HT-29 (cell line): ENCODE measurements at places on chromosomes 12 and 14. TPM values are rescaled to one million over a fixed set of nuclear protein-coding genes. Genes with fewer than 3 reads are reported as not detected.

GRCh38 chr14:69666690-69667211 lies 55.4 kb downstream of the SUSD6 start:
- no peak for DNase-seq

GRCh38 chr12:25694072-25694471 lies 141.0 kb upstream of the LMNTD1 start:
- no peak for DNase-seq

- DNase-seq, result no peak
These were observed 27.0 kb downstream of the LRTM2 start for GRCh38 chr12:1847411-1847810.

- peak; percentile 72 for DNase-seq
These were observed 60.5 kb upstream of the USP44 start for GRCh38 chr12:95611676-95612309.

GRCh38 chr12:88419794-88420193 lies 160.5 kb downstream of the KITLG start:
- DNase-seq, result no peak

DNA sequence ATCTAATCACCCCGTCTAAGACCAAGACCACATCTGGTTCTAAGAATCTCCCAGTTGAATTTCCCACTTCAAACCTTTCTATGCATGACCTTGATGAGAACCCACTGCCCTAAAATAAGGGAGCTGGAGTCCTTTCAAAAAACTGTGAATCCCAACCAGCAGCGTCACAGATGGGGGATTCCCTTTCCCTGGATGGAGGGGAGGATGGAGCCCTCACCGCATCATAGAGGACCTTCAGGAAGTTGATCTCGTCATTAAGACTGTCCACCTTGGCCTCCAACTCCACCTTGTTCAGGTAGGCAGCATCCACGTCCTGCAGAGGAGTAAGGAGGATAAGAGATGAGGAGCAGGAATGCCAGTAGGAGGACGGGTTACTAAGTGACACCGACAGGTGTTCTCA lies 4.8 kb downstream of the KRT4 start:
- no peak for DNase-seq

- DNase-seq, result no peak
These were observed 20.5 kb downstream of the FOXN4 start for GRCh38 chr12:109288571-109288970.

Gene KRT72
- not detected in 2 replicates for total RNA-seq

DNA sequence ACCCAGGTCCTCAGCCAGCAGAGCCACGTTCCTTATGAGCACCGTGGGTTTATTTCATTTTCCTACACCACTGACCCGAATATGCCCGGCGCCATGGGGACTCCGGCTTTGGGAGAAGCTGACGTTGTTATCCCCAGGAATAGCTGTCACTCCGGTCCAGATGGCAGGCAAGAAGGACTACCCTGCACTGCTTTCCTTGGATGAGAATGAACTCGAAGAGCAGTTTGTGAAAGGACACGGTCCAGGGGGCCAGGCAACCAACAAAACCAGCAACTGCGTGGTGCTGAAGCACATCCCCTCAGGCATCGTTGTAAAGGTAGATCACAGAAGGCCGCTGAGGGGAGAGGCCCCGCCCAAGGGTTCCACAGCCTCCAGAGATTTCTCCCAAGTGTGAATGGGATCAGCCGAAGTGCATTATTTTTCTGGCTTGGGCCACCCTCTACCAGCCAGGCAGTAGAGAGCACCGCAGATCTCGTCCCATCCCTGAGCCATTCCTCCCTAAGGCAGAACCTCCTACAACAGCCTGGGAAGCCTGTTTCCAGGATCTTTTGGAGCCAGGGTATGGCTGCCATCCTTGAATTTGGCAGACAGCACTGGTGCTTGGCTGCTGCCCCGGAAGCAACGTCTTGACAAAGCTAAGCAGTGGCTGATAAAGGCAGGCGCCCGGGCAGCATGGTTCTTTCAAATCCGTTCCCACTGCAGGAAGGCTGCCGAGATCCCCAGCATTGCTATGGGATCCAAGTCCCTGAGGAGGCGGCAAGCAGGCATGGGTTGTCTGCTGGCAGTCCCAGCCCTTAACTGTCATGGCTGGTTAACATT lies 17.8 kb downstream of the CDK2AP1 start:
- no peak for DNase-seq

- no peak for DNase-seq
These were observed 34.9 kb upstream of the EML1 start for GRCh38 chr14:99758121-99758821.

Gene GALNT8
- 0.74 and 1.1 TPM in 2 replicates for total RNA-seq

GRCh38 chr12:115002434-115002833 lies 318.5 kb upstream of the TBX3 start:
- no peak for DNase-seq

GRCh38 chr12:119748497-119748896 lies 80.6 kb downstream of the PRKAB1 start:
- no peak for DNase-seq

DNA sequence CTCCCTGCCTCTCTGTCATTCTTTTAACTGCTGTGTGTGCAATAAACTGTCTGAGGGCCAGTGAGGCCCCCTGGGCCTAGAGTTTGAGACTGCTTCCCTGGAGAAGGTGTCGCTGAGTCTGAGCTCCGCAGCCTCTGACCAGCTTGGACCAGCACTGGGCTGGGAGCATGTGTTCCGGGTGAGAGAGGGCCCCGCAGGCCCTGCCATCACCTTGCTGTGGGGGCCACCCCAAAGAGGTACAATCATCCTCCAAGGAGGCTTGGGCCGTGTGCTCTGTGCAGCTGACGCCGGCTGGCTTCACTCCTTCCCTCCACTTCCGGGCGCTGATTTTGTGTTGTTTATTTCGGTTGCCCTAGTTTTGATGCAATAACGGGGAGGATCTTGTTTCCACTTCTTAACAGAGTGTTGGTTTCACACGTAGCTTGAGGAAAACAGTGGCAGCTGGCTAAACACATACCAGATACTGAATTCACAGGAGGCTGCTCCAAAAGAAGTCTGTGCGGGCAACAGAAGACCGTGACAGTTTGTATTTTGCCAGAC lies 121.6 kb downstream of the TMEM132C start:
- DNase-seq, result no peak

DNA sequence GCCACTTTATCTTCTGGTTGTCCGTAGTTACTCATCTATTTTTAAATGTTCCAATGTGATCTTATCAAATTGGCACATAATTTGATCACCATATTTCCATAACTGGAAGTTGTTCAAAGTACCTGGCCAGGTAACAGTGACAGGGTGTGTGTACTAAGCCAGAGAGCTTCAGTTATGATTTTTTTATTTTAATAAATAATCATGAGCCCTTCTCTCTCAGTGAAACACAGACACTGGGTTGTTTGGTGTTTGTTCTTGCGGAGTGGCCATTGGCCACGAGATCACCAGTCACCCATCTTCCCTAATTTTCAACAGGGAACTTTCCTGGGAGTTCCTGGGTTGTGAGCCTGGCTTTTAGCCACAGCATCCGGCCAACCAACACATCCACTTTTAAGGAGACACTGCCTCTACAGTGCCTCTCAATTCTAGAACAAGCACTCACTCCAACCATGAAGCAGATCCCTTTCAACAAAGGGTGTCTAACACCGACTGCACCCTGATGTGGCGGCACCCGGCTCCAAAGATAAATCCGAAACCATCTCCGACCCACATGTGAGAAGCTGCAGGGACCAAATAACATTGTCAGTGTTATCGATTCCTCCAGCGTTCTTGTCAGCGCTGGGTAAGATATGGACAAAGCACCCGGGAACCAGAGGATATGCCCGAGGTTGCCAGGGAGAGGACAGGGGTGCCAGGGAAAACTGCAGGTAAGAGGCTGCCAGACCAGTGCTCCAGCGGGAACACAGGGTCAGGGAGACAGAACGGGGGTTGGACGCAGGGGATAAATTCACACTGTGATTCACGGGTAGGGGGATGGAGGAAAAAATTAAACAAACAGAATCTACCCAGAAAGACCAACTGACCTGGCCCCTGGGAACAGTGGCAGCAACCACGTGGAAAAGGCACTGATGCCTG lies 49.9 kb downstream of the FOXN3 start:
- no peak for DNase-seq

DNA sequence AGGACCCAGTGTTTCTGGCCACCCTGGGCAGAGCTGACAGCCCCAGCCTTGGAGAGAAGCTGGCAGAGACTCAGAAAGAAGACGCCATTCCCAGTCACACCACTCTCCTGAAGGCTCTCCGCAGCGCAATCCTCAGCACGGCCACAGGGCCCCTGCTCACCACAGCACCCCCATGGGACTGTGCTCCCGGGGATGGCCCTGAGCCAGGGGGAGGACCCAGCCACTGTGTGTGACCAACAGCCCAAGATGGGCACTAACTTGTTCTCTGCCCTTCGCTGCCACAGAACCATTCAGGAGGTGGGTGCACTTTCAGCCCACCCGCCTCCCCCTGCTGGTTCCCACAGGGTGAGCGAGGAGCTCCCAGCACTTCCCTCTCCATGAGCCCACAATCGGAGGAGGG lies 57.1 kb downstream of the CCNK start:
- no peak for DNase-seq

DNA sequence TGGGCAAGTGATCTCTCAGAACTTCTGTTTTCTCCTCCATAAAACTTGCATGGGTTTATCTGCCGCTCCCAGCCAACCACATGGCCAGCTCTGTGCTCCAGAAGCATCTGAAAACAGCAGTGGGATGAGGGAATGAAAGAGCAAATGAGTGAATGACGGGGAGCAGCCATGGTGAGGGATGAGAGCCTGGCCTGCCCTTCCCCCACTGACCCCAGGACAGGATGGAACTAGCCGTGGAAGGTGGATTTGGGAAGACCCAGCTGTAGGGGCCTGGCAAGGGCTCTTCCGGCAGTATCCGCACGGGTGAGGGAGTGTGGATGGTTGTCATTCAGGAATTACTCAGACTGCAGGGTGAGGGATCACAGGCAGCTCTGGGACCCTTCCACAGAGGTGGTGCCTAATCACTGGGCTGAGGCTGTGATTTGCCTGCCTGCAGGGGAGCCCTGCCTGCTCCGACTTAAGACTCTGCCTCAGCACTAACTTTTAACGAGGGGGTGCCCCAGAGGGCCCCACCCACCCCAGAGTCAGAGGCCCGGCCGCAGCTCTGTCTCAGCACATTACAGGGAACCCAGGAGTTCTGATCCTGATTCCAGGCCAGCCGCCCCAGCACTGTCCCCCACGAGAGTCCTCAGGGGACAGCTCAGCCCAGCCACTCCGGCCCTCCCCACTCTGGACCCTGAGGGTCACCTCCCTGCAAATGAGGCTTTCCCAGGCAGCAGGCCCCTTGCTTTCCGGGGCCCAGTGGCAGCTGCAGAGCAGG lies 136.8 kb upstream of the C14orf180 start:
- DNase-seq, result no peak

Gene PRR4
- 0.13 and 0.28 TPM in 2 replicates for total RNA-seq
